ENCODE measurements at places on chromosomes 13 and 19. TPM values are rescaled to one million over a fixed set of nuclear protein-coding genes. Genes with fewer than 3 reads are reported as not detected.

The ZSWIM4 gene
- total RNA-seq, result 8.4 TPM

The KCNK6 gene
- total RNA-seq, result 10.8 TPM

The MYH14 gene
- total RNA-seq, result not detected

The ADPRHL1 gene
- total RNA-seq, result 0.96 TPM

The TBXA2R gene
- 0.26 TPM for total RNA-seq

The SELENOV gene
- total RNA-seq, result not detected

The ZNF414 gene
- 23.8 TPM for total RNA-seq

The THSD1 gene
- total RNA-seq, result 0.26 TPM

The TMEM161A gene
- total RNA-seq, result 25.1 TPM

The RXFP2 gene
- total RNA-seq, result not detected

DNA sequence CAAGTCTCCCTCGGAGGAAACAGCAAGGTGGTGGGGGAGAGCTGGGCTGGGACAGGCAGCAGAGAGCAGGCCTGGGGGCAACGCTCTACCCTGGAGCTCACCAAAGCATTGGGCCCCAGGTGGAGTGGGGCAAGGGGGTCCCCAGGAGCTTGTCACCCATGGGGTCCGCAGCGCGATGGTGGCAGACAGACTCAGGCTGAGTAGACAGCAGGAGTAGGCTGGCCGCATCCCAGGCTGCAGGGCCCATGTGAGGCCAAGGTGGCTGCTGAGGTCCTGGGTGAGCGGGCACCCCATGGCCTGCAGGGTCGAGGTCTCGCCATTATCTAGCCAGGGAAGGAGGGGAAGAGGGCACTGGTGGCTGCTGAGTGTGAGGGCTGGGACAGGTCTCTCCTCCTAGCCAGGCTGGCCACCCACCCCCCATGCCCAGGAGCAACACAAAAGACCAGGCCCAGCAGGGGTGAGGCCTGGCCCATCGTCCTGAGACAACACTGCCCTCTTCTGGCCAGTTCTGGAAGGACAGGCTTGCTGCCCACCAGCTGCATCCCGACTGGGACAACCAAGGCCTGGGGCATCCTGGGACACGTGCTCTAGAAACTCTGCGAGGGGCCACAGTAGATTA lies 33.1 kb downstream of the CEBPG start:
- peaks cover 2% of the 10 kb centered on the region for H3K4me1 ChIP-seq
- H3K27me3 ChIP-seq, result no peaks in the 10 kb centered on the region
- H3K4me3 ChIP-seq, result no peak overlapping the region
- peak; percentile 75 for DNase-seq
- H3K36me3 ChIP-seq, result no peaks in the 10 kb centered on the region
- no peak overlapping the region for H3K27ac ChIP-seq

DNA sequence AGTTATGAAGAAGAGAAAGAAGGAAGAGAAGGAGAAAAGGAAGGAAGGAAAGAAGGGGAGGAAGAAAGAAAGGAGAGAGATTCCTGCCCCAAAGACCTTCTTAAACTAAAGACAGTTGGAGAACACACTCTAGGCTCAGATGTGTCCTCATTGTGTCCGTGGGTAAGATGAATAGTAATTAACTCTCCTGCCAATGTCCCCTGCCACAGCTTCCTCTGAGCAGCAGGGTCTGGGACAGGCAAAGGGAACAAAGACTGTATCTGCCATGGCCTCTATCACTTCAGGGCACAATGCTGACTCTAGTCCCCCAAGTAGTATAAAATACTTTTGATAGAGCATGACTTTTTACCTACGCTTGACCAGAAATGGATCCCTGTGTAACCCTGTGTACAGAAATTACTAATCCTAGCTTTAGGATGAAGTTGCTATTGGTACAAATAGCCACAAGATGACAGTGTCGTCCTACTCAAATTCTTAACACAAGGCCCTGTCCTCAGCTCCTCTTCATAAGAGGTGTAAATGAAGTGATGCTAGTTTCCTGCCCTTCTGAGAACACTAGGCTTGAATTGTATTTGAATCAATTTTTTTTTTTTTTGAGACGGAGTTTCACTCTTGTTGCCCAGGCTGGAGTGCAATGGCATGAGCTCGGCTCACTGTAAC lies 186.2 kb upstream of the GPR12 start:
- H3K27me3 ChIP-seq, result peaks cover 6% of the 10 kb centered on the region
- no peak for DNase-seq
- no peak overlapping the region for H3K4me3 ChIP-seq
- H3K36me3 ChIP-seq, result no peaks in the 10 kb centered on the region
- no peak overlapping the region for H3K27ac ChIP-seq

DNA sequence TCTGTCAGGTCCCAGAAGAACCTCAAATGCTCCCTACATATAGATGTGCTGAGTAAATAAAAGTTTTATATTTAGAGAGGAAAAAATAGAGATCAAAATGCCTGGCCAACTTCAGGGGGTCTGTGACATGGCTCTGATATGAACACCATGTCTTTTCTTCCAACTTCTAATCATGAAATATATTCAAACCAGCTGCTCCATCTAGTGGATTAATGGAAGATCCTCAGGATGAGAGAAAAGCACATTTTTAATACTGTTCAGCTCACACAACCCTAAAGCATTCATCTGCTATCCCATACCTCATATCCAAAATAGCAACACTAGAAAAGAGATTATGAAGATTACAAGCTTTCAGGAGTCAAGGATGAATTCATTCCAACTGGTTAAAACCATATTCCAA lies 56.0 kb upstream of the DOCK9 start:
- no peak for DNase-seq
- H3K27me3 ChIP-seq, result no peaks in the 10 kb centered on the region
- H3K4me1 ChIP-seq, result peaks cover 14% of the 10 kb centered on the region
- no peak overlapping the region for H3K4me3 ChIP-seq

DNA sequence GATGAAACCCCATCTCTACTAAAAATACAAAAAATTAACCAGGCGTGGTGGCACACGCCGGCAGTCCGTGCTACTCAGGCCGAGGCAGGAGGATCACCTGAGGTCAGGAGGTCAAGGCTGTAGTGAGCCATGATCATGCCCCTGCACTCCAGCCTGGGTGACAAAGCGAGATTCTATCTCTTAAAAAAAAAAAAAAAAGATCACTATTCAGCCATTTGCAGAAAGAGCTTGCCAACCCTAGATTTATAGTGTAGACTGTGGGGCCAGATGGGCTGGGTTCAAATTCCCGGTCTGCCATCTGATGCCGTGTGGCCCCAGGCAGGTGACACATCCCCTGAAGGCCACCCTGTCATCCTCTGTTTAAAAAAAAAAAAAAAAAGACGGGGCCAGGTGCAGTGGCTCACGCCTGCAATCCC lies 28.9 kb downstream of the SMIM24 start:
- no peak overlapping the region for H3K4me3 ChIP-seq
- no peaks in the 10 kb centered on the region for H3K36me3 ChIP-seq
- DNase-seq, result no peak
- H3K27me3 ChIP-seq, result no peaks in the 10 kb centered on the region
- peaks cover 8% of the 10 kb centered on the region for H3K4me1 ChIP-seq

- H3K27me3 ChIP-seq, result no peaks in the 10 kb centered on the region
- DNase-seq, result no peak
- H3K4me3 ChIP-seq, result no peak overlapping the region
Observed at GRCh38 chr13:113794764-113795173, 35.7 kb downstream of the TMEM255B start.

- DNase-seq, result no peak
- no peaks in the 10 kb centered on the region for H3K27me3 ChIP-seq
- H3K36me3 ChIP-seq, result no peaks in the 10 kb centered on the region
- H3K4me3 ChIP-seq, result no peak overlapping the region
Observed at GRCh38 chr13:39326469-39327171, 276.4 kb downstream of the LHFPL6 start.

DNA sequence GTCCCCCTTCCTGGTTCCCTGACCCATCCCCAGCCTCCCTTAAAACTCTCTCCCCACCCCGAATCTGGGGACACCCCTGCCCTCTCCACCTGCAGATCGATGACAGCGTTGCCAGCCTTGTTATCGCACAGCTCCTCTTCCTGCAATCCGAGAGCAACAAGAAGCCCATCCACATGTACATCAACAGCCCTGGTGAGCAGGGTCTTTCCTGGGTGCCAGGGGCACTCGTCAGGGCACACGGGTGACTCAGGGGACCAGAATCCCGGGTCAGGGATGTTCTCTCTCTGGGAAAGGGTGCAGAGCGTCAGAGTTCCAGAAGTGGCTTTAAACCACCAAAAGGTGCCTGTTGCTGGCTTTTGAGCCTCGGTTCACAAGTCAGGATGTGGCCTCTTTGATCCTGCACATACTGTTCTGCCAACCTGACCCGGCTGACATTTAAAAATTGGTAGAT lies 1.0 kb downstream of the CLPP start:
- peaks cover 21% of the 10 kb centered on the region for H3K36me3 ChIP-seq
- peak overlapping the region; percentile 80 for H3K4me3 ChIP-seq
- peaks cover 15% of the 10 kb centered on the region for H3K4me1 ChIP-seq
- DNase-seq, result peak; percentile 60
- H3K27ac ChIP-seq, result peak overlapping the region; percentile 86

GRCh38 chr13:33217256-33217655 lies 68.3 kb downstream of the STARD13 start:
- no peaks in the 10 kb centered on the region for H3K36me3 ChIP-seq
- DNase-seq, result no peak
- H3K4me1 ChIP-seq, result no peaks in the 10 kb centered on the region
- H3K4me3 ChIP-seq, result no peak overlapping the region
- H3K27me3 ChIP-seq, result peaks cover 6% of the 10 kb centered on the region
- no peak overlapping the region for H3K27ac ChIP-seq

- no peak overlapping the region for H3K4me3 ChIP-seq
- peaks cover 14% of the 10 kb centered on the region for H3K36me3 ChIP-seq
- DNase-seq, result no peak
Observed at GRCh38 chr13:60463787-60464186, 66.8 kb downstream of the TDRD3 start.

DNA sequence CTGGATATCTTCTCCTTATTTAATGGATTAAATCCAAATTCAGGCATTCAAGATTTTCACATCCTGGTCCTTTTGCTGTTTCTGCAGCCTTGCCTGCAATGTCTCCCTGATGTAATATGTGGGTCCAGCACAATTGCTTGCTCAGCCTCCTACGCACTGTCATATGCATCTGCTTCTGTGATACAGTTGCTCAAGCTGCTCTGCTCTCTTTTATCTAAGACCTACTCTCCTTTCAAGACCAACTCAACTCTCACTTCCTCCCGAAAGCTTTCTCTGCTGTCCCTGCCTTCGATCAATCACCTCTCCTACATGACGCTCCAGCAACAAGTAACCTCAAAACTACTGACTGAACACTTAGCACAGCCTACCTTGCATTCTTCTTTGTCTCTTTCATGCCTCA lies 138.2 kb downstream of the DCLK1 start:
- no peaks in the 10 kb centered on the region for H3K36me3 ChIP-seq
- no peaks in the 10 kb centered on the region for H3K4me1 ChIP-seq
- no peak overlapping the region for H3K27ac ChIP-seq
- DNase-seq, result no peak

DNA sequence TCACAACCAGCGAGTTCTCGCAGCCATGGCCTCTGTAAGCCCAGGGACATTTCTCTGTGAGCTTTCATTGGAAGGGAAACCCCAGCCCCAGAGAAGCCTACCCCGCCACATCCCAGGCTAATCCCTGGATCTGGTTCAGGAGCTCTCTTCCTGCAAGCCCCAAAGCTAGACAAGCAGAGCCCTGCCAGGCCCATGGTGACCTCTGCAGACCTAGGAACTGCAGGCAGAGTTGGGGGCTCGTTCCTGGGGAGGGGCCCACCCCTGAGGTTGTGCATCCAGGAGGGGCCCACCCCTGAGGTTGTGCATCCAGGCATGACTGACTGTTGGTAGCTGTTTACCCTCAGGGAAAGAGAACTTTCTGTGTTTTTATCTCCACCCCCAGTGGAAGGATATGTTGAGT lies 21.7 kb downstream of the KCTD15 start:
- no peak overlapping the region for H3K4me3 ChIP-seq
- no peak for DNase-seq

DNA sequence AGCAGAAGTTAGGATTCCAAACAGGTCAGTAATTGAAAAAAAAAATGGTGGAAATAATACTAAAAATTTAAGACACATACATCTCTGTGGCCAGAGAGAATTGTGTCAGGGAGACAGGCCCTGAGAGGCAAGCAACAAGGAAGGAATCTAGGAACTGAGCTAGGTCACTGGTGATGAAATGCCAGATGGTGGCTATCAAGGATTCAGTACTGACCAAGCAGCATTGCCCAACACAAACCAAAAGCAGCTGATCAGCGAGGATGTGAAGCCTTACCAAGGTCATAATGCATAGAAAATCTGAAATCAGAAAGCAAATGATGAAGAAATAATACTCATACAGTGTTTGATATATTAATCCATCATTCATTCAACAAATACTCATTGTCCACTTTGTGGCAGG lies 905.0 kb downstream of the GPC5 start:
- H3K27ac ChIP-seq, result no peak overlapping the region
- H3K27me3 ChIP-seq, result no peaks in the 10 kb centered on the region
- H3K4me1 ChIP-seq, result no peaks in the 10 kb centered on the region
- no peak overlapping the region for H3K4me3 ChIP-seq

- DNase-seq, result no peak
- H3K27ac ChIP-seq, result no peak overlapping the region
- H3K4me1 ChIP-seq, result no peaks in the 10 kb centered on the region
- no peak overlapping the region for H3K4me3 ChIP-seq
- no peaks in the 10 kb centered on the region for H3K36me3 ChIP-seq
Observed at GRCh38 chr13:67095621-67096020, 134.5 kb downstream of the PCDH9 start.

GRCh38 chr13:76512721-76513145 lies 373.5 kb downstream of the KCTD12 start:
- no peak for DNase-seq
- H3K4me3 ChIP-seq, result no peak overlapping the region
- no peaks in the 10 kb centered on the region for H3K36me3 ChIP-seq
- peaks cover 7% of the 10 kb centered on the region for H3K27me3 ChIP-seq
- no peaks in the 10 kb centered on the region for H3K4me1 ChIP-seq

DNA sequence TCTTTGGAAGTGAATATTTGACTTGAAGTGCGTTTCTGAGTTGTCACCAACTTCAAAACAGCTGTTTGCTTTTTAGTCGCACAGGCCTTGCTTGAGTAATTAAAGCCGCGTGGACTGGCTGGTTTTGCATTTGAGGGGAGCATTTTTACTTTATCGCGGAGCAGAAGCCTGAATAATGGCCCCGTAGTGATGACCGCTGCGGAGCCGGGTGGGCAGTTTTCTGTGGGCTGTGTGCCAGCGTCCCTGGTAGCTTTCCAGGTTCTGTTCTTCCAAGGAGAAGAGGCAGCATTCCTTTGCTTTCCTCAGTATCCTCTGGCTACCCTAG lies 1.1 kb downstream of the NAA16 start:
- H3K27me3 ChIP-seq, result no peaks in the 10 kb centered on the region
- peak; percentile 44 for DNase-seq
- peaks cover 11% of the 10 kb centered on the region for H3K36me3 ChIP-seq
- peak overlapping the region; percentile 93 for H3K4me3 ChIP-seq
- peak overlapping the region; percentile 92 for H3K27ac ChIP-seq

- peaks cover 10% of the 10 kb centered on the region for H3K36me3 ChIP-seq
- no peaks in the 10 kb centered on the region for H3K27me3 ChIP-seq
- no peak overlapping the region for H3K4me3 ChIP-seq
- peaks cover 2% of the 10 kb centered on the region for H3K4me1 ChIP-seq
Observed at GRCh38 chr19:10473192-10473591, 30.0 kb downstream of the KEAP1 start.

DNA sequence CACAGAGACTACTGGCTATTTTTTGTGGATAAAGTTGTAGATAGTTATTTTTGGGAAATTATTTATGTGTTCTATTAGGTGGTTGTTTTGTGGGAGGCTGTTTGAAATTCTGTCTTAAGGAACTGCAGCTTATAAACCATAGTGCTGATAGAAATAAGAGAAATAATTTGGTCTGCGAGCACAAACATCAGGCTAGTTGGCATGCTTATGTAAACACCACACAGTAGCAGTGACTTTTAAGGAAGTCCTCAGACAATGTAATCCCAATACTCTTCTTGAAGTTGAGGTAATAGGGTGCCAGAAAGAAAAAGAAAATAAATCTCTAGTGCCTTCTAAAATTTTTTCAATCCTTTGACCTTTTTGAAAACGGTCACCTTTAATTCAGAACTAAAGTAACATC lies 23.9 kb downstream of the KL start:
- no peaks in the 10 kb centered on the region for H3K4me1 ChIP-seq
- DNase-seq, result no peak
- H3K36me3 ChIP-seq, result no peaks in the 10 kb centered on the region

Measured in activated CD8-positive, alpha-beta memory T cell treated with anti-CD3 and anti-CD28 coated beads, Interleukin-2, amount 10 ng/mL, durations not matched to agents 7 days and 5 days (primary cell).